ENCODE measurements at places on chromosomes 4 and X.

DNA sequence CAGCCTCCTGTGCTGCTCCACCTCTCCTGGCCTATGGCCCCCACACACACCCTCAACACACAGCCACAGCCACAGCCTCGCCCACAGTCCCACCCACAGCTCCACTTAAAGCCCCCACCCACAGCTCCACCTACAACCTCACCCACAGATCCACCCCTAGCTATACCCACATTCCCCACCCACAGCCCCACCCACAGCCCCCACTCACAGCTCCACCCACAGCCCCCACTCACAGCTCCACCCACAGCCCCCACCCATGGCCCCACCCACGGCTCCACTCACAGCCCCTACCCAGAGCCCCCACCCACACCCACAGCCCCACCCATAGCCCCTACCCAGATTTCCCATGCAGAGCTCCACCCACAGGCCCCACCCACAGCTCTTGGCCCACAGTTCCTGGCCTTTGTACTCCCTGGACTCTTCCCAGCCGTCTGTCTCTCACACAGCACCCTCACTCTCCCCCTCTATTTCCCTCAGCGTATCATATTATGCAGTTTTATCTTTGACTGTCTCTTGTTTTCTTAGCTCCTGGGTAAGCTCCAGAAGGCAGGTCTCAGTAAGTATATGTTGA, 322.5 kb downstream of the EVC2 start:
- DNase-seq, result no peak

DNA sequence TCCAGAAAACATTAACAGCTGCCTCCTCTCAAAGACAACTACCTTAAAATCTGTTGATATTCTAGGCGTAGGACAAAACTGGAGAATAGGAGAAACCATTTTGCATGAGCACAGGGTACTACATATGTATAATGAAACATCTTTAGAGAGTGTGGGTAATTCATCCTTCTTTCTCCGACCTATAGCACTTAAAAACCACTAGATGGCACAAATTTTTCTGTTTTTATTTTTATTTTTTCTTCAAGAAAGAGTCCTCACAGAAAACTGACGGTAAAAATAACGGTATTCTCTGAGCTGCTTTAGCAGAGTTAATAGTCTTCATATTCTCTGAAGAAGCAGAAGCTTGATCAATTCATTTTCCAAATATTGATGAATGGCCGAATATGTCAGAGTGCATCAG, 14.6 kb downstream of the SMIM31 start:
- DNase-seq, result no peak

- DNase-seq, result no peak
Measured at GRCh38 chr4:47002580-47002979, 9.2 kb upstream of the GABRA4 start.

GRCh38 chr4:1137063-1137776, 23.9 kb upstream of the RNF212 start:
- DNase-seq, result no peak

GRCh38 chr4:42471896-42472295, 74.6 kb downstream of the SHISA3 start:
- no peak for DNase-seq

GRCh38 chr4:87236861-87237260, 16.4 kb upstream of the KLHL8 start:
- no peak for DNase-seq

DNA sequence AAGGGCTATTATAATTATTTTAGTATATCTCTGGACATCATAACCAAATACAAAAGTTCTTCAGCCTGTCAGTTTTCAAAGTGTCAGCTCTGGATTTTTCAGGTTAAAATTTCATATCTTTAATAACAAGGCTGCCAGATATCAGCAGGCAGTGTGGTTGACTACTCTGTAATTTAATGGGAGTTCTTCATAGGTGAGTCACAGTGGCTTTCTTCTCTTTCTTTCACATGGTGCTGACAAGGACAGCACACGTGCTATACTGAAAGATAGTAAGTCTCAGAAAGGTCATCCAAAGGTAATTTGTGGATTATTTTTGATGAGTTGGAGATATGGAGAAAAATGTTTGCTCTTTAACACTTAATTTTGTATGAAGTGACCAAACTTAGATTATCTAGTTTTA, 43.2 kb downstream of the GALNT7 start:
- no peak for DNase-seq

- no peak for DNase-seq
Measured at GRCh38 chrX:47612418-47612817, 7.2 kb downstream of the SYN1 start.

- no peak for DNase-seq
Measured at GRCh38 chr4:39729557-39729956, 31.6 kb downstream of the UBE2K start.
